NCI-H1436 treated with DMSO at 0.1 percent for 48 hours (cell line): ENCODE measurements at places on chromosomes 13 and 19.

GRCh38 chr13:59982631-59983382 is 180.9 kb downstream of the DIAPH3 start:
- DNase-seq, result no peak

DNA sequence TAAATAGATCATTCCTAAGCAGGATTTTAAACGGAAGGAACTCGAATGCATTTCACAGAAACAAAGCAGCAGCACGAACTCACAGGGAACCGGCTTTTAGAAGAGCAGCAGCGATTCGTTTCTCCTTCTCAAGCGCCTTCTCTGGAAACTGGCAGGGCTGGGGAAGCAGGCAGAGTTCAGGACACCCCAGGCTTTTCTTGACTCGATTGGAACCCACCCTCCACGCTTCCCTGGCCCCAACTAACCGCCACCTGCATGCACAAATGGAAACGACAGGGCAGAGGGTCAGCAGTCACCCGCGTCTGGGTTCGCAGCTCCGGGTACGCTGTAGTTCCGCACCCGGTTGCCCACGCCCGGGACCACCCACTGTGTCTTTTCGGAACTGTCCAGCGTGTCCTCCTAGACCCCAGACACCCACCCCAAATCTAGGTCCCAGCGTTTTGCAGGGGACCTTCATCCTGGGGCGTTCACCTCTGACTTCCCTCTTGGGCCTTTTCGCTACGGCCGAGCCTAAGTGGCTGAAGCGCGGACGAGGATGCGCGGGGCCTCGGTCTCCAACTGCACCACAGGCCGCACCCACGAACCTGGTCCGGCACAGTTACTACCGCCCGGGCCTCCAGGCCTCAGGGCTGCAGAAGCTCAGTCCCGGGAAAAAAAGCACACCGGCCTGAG is 500 bp downstream of the ZFP30 start:
- DNase-seq, result no peak

GRCh38 chr13:84784443-84785153 is 902.3 kb upstream of the SLITRK1 start:
- no peak for DNase-seq

GRCh38 chr19:41309180-41310032 is 566 bp upstream of the CCDC97 start:
- no peak for DNase-seq

GRCh38 chr13:69856331-69856730 is 251.3 kb upstream of the ATXN8OS start:
- DNase-seq, result no peak

DNA sequence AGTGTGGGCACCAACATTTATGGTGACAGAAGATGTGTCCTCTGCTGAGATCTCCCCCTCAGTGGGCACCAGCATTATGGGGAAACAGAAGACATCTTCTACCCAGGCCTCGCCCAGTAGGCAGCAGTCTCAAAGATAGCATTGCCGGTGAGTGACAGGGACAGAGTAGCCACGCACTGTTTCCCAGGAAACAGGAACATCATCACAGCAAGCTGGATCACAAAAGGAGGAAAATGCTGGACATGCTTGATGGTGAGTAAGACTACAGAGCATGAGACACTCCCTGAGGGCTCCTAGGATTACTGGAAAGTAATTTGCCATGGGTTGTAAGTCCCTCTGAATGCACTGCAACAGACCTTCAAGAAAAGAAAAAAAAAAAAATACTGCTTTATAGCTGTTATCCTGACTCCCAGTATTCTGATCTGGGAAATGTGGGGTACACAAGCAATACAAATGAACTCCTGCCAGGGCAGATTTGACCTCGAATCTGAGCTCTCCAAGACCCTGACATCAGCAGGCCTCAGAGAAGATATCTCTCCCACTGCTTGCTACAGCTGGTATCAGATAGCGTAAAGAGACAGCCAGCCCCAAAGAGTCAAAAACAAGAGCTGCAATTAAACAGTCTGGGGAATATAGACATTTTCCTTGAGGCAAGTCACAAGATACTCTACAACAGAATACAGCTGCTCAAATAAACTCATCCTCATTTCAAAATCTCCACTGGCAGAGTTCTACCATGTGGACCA is 180.4 kb downstream of the RBM26 start:
- no peak for DNase-seq

DNA sequence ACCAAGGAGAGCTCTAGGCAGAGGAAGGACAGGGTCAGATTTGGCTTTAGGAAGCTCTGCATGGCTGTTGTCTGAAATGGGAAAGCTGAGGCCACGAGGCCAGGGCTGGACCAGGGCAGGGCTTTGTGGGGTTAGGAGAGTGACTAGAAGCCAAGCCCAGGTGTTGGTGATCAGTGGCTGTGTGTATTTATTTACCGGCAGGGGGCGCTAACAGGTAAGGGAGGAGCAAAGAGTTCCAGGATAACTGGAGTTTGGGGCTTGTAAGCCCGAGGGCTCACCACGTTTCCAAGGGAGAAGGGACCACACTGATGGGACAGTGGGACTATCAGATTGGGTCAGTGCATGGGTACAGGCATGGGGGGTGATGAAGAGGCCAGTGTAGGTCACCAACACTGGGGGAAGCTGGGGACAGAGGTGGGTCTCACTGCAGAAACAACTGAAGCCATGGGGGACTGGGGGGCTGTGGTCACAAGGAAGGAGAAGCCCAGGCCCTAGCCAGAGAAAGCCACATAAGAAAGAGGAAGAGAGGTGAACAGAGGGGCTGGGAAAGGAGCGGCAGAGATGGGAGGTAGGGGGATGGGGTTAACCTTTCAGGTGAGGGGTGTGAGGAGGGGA is 3.9 kb downstream of the TMEM147 start:
- DNase-seq, result no peak

DNA sequence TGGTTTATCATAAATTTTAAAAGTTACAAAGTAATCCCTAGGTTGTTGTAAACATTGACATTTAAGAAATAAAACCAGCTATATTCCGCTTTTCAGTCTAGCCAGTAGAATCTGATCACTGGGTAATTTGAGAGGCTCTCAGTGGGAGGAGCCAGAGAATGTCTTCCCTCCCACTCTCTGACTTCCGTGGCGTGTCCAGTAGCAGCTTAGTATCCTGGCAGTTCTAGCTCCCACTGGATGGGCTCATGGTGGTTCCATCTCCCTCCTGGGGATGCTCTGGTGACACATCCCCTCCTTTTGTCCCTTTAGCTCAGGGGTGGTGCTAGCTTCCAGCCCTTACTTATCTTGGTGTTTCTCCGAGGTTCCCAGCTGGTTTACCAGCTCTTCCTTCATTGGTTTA is 34.5 kb downstream of the MTUS2 start:
- no peak for DNase-seq

GRCh38 chr13:37406031-37406430 is 192.5 kb downstream of the POSTN start:
- no peak for DNase-seq

DNA sequence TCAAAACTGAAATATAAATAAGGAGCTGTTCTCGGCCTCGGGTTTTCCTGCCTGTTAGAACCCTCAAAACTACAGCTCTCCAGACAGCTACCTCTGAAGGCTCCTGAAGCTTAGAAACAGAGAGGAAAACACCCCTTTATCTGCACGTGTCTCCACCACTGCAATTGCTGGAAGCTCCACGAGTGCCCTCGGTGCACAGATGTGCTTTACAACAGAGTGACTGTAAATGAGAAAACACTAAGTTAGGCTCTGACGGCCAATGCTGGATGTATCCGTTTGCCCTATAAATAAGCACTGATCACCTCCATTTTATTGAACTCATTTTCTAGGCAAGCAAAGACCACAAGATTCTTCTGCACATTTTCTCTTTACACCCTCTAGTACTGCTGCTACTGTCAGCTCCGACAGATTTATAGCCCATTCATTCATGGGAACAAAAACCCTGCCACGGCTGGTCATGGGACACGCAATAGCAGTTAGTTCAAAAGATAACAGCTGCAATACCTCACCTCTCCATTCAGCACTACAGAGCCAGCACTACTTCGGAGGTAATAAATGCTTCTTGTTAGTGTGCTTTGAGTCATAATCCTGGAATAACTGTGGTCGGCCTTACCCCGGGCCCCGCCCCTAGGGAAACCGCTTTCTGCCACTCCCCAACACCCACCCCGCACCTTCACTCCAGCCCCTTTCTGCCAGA is 241.1 kb upstream of the ZNF507 start:
- DNase-seq, result no peak

- no peak for DNase-seq
Measured at GRCh38 chr13:50882816-50883435, 26.7 kb upstream of the RNASEH2B start.

DNA sequence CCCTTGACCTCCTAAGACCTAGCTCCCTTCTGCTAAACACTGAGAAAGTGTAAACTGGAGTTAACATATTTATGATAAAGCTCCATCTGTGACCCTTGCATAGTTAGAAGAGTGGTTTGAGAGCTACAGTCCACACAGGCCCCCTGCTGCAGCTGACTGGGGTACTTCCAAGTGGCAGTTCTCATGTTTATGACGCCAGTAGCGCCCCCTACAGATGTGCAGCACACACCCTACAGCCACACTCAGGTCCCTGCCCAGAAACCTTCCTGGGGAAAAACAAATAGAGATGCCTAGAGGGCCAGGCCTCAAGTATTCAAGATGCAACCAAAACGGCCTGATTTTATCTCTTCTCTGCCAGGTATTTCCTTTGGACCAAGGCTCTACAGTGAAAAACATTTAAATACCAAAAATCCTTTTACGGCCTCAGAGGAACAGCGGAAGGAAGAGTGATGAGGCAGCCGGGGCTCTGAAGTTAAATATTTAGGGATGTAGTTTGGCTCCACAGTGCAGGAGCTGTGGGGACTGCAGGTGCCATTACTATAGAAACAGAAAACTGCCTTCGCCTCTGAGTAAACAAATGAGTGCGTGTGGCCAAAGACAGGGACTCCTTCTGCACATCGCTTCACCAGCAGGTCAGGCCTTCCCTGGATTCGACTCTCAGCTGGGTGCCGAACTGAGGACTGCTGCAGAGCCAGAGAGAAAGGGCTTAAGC is 553.1 kb downstream of the EFNB2 start:
- no peak for DNase-seq

GRCh38 chr19:58300620-58301019 is 4.6 kb upstream of the ERVK3-1 start:
- DNase-seq, result no peak

GRCh38 chr13:74866101-74866500 is 615.9 kb downstream of the TBC1D4 start:
- no peak for DNase-seq

DNA sequence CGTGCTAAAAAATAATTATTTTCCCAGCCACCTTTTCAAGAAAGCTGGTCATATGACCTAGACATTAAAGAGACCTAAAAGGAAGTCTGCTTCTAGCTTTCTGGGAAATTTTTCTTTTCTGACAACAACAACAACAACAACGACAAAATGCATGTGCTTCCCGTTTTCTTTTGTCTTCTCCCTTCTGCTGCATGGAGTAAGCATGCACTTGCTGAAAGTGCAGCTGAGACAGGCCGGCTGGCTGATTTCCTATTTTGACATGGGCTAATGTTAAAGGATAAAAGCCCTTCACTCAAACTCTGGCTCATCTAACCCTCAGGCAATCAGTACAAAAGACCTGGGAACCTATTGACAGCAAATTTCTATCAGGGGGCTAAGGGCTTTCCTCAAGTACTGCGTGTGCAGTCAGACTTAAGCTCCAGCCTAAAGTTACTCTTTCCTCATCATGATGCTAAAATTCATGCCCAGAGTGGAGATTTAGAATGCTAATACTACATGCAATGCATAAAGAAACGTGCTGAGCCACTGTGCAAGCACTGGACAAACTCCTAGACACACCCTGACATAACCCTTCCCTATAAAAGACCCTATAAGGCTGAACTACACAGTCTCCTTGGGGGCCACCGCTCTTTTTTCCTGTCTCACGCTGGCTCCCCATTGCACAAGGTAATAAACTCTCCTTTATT is 811.1 kb downstream of the UQCRFS1 start:
- no peak for DNase-seq

GRCh38 chr13:82294226-82294625 is 1588.0 kb downstream of the SLITRK1 start:
- no peak for DNase-seq

DNA sequence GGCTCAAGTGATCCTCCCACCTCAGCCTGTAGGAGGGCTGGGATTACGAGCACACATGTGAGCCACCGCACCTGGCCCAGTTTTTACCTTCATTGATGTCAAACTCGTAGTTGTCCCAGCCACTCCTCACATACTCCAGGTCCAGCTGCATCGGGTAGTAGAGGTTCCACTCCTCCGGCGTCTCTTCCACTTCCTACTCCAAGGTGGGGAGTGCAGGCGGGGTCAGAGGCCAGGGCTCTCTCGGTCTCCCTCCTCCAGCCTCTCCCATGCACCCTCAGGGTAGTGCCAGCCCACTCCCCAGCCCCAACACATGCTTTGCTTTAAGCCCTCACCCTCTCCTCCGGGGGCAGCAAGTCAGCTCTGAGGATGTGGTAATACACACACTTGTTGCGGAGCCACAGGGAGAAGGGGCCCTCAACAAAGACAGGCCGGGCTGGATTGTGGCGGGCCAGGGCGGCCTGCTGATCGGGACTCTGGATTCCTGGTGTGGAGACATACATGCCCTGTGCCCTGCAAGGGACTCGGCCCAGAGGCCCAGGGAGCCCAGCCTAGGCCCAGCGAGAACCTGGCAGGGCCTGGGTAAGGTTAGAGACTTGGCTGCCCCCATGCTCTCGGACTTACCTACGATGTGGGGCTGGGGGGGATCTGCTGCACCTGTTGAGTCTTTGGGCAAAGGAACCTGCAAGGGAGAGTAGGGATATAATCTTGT is 1.9 kb upstream of the ZNF653 start:
- DNase-seq, result no peak

DNA sequence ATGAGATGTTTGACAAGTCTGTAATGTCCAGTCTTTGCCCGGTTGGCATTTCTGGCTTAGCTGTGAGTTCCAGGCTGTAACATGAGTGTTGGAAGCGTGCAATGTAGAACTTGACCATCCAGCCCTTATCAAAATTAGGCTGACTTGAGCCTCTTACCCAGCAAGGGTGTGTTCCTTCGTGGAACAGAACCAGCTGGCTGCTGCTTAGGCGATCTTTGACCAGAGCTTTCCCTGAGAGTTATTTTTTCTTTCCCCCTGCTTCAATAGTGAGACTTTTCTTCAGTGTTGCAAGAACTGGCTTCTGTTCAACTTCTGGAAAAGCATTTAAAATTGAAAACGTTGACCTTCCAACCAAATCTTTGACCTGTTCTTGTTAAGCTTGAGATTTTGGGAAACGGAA is 6.5 kb downstream of the TNFSF13B start:
- DNase-seq, result no peak
